ENCODE measurements at places on chromosomes 2 and 18.

DNA sequence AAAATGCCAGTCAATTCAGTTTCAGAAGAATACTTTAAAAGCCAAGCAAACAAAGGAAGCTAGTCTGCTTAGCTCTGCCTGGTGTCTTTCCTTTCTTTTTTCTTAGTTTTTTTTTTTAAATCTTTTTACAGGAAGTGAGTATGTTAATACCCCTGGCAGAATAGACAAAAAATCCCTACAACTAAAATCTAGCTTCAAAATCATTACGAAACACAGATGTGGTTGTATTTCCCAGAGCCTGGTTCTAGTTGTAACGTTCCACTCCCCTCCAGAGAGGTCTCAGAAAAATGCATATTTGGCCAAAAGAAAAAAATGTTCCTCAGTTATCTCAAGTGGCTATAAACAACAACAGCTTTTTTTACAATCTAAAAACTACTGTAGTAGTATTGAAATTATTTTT lies 202.1 kb upstream of the RND3 start:
- no peaks in the 10 kb centered on the region for H3K36me3 ChIP-seq
- no peak overlapping the region for H3K27ac ChIP-seq
- H3K27me3 ChIP-seq, result no peaks in the 10 kb centered on the region
- DNase-seq, result no peak
- H3K4me3 ChIP-seq, result no peak overlapping the region

DNA sequence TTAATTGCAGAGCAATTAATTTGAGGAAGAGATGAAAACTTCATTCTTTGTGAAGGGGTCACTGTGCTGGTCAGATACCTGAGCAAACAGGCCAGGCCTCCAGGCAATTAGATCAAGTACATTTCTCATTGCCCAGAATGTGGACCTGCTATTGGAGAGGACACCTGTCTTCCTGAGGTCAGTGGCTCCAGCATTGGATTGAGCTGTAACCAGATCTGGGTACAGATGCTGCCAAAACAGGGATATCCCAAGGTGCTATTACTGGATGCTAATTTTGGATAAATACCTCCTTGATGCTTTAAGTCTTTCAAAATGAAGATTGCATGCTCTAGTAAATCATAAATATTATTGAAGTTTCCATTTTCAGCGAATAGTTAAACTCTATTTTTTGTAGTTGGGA lies 131.5 kb downstream of the FAM161A start:
- H3K27me3 ChIP-seq, result no peaks in the 10 kb centered on the region
- no peaks in the 10 kb centered on the region for H3K4me1 ChIP-seq
- no peak overlapping the region for H3K27ac ChIP-seq
- H3K36me3 ChIP-seq, result no peaks in the 10 kb centered on the region
- no peak for DNase-seq
- H3K4me3 ChIP-seq, result no peak overlapping the region

GRCh38 chr2:105403783-105404698 lies 5.2 kb upstream of the FHL2 start:
- peaks cover 6% of the 10 kb centered on the region for H3K4me1 ChIP-seq
- no peak overlapping the region for H3K4me3 ChIP-seq
- H3K27ac ChIP-seq, result no peak overlapping the region

DNA sequence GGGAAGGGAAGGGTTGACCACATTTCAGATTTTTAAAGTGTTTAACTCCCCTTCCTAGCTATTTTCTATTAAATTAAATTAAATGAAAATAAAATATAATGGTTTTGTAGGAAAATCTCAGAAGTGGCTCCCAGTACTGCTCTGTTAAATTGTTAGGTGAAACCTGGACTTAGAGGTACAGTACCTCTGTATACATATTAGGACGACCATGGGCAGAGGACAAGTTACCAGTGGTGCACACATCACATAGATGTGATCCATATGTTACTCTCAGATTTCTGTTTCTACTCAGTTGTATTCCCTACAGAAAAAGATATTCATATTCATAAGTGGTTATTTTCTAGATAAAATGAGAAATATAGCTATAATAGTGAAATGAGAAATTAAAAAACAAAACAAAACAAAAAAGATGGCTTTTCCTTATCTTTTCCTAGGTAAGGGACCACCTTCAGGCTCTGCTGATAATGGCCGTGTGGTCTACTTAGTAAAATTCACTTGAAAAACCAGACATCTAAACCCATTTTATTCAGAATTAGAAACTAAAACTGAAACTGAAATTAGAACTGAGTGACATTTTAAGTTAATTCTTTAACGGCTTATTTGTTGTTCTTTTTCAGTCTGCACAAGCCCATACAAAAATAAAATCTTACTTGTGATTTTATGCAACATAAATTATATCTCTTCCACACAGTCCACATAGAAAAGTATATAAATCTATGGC lies 832.5 kb upstream of the CHAC2 start:
- H3K4me3 ChIP-seq, result no peak overlapping the region
- H3K4me1 ChIP-seq, result no peaks in the 10 kb centered on the region
- DNase-seq, result no peak
- H3K27me3 ChIP-seq, result no peaks in the 10 kb centered on the region
- H3K27ac ChIP-seq, result no peak overlapping the region
- H3K36me3 ChIP-seq, result no peaks in the 10 kb centered on the region

GRCh38 chr18:78309924-78310323 lies 669.7 kb upstream of the SALL3 start:
- DNase-seq, result no peak
- H3K36me3 ChIP-seq, result no peaks in the 10 kb centered on the region
- no peak overlapping the region for H3K27ac ChIP-seq
- H3K4me1 ChIP-seq, result no peaks in the 10 kb centered on the region

DNA sequence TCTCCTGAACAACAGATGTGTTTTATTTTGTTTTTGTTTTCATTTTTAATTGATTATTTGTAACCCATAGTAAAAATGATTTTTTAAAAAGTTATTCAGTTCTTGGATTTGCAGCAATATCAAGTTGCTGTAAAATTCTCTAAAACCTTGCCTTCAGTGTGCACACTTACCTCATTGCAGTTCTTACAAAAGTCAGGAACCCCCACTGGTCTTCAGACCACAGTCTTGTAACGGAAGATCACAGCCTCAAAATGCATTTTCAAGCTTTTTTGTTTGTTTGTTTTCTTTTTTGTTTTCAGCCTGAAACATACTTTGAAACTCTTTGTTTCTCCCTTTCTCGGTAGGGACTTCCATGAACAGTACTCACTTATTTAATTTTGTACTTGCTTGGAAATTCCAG lies 1012.8 kb upstream of the GYPC start:
- no peak overlapping the region for H3K4me3 ChIP-seq
- DNase-seq, result no peak
- no peak overlapping the region for H3K27ac ChIP-seq
- no peaks in the 10 kb centered on the region for H3K4me1 ChIP-seq
- no peaks in the 10 kb centered on the region for H3K27me3 ChIP-seq
- no peaks in the 10 kb centered on the region for H3K36me3 ChIP-seq

GRCh38 chr2:201448061-201448460 lies 3.2 kb downstream of the TRAK2 start:
- peaks cover 7% of the 10 kb centered on the region for H3K36me3 ChIP-seq
- H3K27me3 ChIP-seq, result no peaks in the 10 kb centered on the region
- H3K4me1 ChIP-seq, result peaks cover 44% of the 10 kb centered on the region
- no peak for DNase-seq
- no peak overlapping the region for H3K27ac ChIP-seq

DNA sequence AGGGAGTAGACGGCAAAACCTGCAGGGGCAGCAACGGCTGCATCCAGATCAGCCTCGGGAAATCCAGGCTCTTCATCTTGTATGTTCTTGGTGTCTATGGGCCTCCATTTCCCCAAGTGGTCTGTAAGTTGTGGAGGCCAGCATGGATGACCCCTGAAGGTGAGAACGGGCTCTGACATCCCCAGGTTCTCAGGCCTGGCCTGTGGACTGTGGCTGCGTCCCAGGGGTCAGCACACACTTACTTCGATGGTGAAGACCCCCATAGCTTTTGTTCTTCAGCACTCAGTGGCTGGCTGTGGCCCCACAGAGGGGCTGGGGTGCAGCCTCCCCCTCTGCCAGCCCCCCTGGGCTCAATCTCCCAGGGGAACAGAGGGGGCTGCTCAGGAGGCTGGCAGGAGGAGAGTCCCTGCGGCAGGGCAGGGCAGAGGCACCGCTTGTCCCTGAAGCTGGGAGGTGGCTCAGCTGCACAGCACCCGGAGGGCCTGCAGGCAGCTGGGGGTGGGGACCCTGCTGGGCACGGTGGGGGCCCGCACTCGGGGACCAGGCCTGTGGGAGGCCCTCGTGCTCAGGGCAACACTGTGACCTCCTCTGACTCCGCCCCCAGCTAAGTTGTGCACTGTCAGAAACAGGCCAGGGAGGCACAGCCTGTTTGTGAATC lies 3.8 kb downstream of the SLC66A3 start:
- no peak overlapping the region for H3K4me3 ChIP-seq
- peaks cover 7% of the 10 kb centered on the region for H3K36me3 ChIP-seq
- H3K4me1 ChIP-seq, result peaks cover 50% of the 10 kb centered on the region
- no peak for DNase-seq
- no peak overlapping the region for H3K27ac ChIP-seq

- H3K36me3 ChIP-seq, result no peaks in the 10 kb centered on the region
- H3K27me3 ChIP-seq, result peaks cover 2% of the 10 kb centered on the region
- H3K4me3 ChIP-seq, result no peak overlapping the region
- H3K4me1 ChIP-seq, result no peaks in the 10 kb centered on the region
- no peak for DNase-seq
- no peak overlapping the region for H3K27ac ChIP-seq
These were observed 103.4 kb downstream of the TNS1 start for GRCh38 chr2:217899231-217900009.

- no peaks in the 10 kb centered on the region for H3K27me3 ChIP-seq
- H3K27ac ChIP-seq, result no peak overlapping the region
- DNase-seq, result no peak
- no peak overlapping the region for H3K4me3 ChIP-seq
- no peaks in the 10 kb centered on the region for H3K36me3 ChIP-seq
These were observed 11.0 kb downstream of the SLC19A3 start for GRCh38 chr2:227706859-227707258.

- no peaks in the 10 kb centered on the region for H3K4me1 ChIP-seq
- DNase-seq, result no peak
- no peak overlapping the region for H3K4me3 ChIP-seq
- no peak overlapping the region for H3K27ac ChIP-seq
- no peaks in the 10 kb centered on the region for H3K36me3 ChIP-seq
These were observed 11.1 kb downstream of the MATN3 start for GRCh38 chr2:20001361-20001863.

DNA sequence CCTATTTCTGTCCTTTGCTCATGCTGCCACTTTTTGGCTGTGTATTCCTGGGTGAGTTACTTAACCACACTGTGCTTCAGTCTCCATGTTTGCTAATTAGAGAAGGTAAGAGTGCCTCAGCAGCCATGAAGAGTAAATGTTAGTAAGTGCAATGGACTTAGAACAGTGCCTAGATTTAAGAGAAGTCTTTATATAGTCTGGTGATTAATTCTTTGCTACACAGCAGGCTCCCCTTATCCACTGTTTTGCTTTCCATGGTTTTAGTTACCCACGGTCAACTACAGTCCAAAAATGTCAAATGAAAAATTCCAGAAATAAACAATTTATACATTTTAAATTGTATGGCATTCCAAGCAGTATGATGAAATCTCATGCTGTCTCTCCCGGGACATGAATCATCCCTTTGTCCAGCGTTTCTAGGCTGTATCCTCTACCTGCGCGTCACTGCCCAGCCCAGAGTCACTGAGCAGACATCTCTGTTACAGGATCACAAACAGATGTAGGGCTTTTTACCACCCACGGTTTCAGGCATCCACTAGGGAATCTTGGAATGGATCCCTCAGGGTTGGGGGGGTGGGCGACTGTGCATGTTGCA lies 91.0 kb downstream of the CTIF start:
- no peak overlapping the region for H3K4me3 ChIP-seq
- no peak for DNase-seq
- no peaks in the 10 kb centered on the region for H3K27me3 ChIP-seq
- no peaks in the 10 kb centered on the region for H3K4me1 ChIP-seq
- H3K27ac ChIP-seq, result no peak overlapping the region
- H3K36me3 ChIP-seq, result no peaks in the 10 kb centered on the region

GRCh38 chr2:143819190-143819735 lies 690.0 kb downstream of the ARHGAP15 start:
- DNase-seq, result no peak
- no peaks in the 10 kb centered on the region for H3K36me3 ChIP-seq
- H3K27me3 ChIP-seq, result no peaks in the 10 kb centered on the region
- no peak overlapping the region for H3K4me3 ChIP-seq
- no peaks in the 10 kb centered on the region for H3K4me1 ChIP-seq
- H3K27ac ChIP-seq, result no peak overlapping the region

GRCh38 chr2:149800624-149801542 lies 213.3 kb upstream of the MMADHC start:
- H3K4me3 ChIP-seq, result no peak overlapping the region
- no peaks in the 10 kb centered on the region for H3K4me1 ChIP-seq
- no peak for DNase-seq
- H3K27me3 ChIP-seq, result no peaks in the 10 kb centered on the region
- H3K27ac ChIP-seq, result no peak overlapping the region
- H3K36me3 ChIP-seq, result no peaks in the 10 kb centered on the region

- no peaks in the 10 kb centered on the region for H3K36me3 ChIP-seq
- no peak for DNase-seq
- H3K27me3 ChIP-seq, result no peaks in the 10 kb centered on the region
- H3K4me3 ChIP-seq, result no peak overlapping the region
- no peak overlapping the region for H3K27ac ChIP-seq
- H3K4me1 ChIP-seq, result no peaks in the 10 kb centered on the region
These were observed 94.9 kb upstream of the FZD7 start for GRCh38 chr2:201938781-201939180.

- H3K36me3 ChIP-seq, result no peaks in the 10 kb centered on the region
- H3K27ac ChIP-seq, result no peak overlapping the region
- H3K27me3 ChIP-seq, result no peaks in the 10 kb centered on the region
- no peak overlapping the region for H3K4me3 ChIP-seq
- DNase-seq, result no peak
- no peaks in the 10 kb centered on the region for H3K4me1 ChIP-seq
These were observed 183.7 kb downstream of the NRP2 start for GRCh38 chr2:205865905-205866441.

GRCh38 chr2:33441235-33441810 lies 35.1 kb upstream of the RASGRP3 start:
- no peak overlapping the region for H3K27ac ChIP-seq
- DNase-seq, result peak; percentile 14
- no peaks in the 10 kb centered on the region for H3K36me3 ChIP-seq
- no peak overlapping the region for H3K4me3 ChIP-seq
- no peaks in the 10 kb centered on the region for H3K4me1 ChIP-seq

- no peak overlapping the region for H3K27ac ChIP-seq
- peak overlapping the region; percentile 10 for H3K4me3 ChIP-seq
- peak; percentile 20 for DNase-seq
These were observed 418.2 kb upstream of the HS6ST1 start for GRCh38 chr2:128736689-128737545.

DNA sequence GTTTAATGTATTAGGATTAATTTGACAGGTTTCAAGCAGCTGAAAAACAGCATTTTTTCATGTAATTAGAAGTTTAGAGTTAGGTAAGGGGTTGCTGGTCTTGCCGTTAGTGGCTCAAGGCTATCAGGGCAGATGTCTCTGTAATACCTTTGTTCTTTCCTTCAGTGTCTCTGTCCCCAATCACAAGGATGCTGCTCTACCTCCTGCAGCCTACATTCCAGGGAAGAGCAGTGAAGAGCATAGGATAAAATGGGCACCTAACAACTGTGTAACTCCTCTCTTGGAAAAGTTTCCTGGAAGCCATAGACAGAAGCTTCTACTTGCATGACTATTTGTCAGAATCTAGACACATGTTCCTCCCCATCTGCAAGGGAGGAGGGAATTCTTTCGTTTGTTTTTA lies 9.4 kb upstream of the SERPINB7 start:
- H3K4me1 ChIP-seq, result no peaks in the 10 kb centered on the region
- no peaks in the 10 kb centered on the region for H3K36me3 ChIP-seq
- H3K27me3 ChIP-seq, result no peaks in the 10 kb centered on the region
- no peak overlapping the region for H3K27ac ChIP-seq

- no peak overlapping the region for H3K27ac ChIP-seq
- no peak overlapping the region for H3K4me3 ChIP-seq
- H3K4me1 ChIP-seq, result peaks cover 13% of the 10 kb centered on the region
- no peaks in the 10 kb centered on the region for H3K27me3 ChIP-seq
These were observed 34.6 kb upstream of the B3GNT7 start for GRCh38 chr2:231360881-231361371.
